ENCODE measurements at places on chromosomes 6 and 20.

- no peak for DNase-seq
Observed at GRCh38 chr6:39496915-39497314, 174.4 kb upstream of the KCNK16 start.

- no peak for DNase-seq
Observed at GRCh38 chr20:11158146-11158545, 484.3 kb upstream of the JAG1 start.

- DNase-seq, result no peak
Observed at GRCh38 chr20:58888521-58889333, 36.2 kb downstream of the GNAS start.

GRCh38 chr20:8408587-8409307, 276.7 kb downstream of the PLCB1 start:
- no peak for DNase-seq

DNA sequence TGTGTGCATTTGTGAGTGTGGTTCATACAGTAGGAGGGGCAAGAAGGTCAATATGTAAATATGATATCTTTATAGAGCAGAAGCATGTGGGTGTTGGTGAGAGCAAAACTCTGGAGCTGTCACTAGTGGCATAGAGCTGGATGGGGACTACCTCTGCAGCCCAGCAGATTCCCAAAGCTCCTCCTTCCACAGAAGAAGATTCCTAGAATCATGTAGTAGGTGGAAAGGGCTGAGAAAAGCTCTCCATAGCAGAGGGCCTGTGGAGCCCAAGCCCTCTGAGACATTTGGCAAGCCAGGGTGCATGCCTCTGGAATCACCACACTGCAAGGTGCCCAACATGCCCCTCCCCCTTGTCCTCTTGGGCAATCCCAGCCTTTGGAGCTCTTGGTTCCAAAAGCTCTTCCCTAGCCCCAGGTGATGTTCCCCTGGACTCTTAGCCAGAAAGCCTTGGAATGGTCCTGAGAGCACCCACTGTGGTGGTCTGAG, 233.2 kb downstream of the LRFN2 start:
- no peak for DNase-seq

DNA sequence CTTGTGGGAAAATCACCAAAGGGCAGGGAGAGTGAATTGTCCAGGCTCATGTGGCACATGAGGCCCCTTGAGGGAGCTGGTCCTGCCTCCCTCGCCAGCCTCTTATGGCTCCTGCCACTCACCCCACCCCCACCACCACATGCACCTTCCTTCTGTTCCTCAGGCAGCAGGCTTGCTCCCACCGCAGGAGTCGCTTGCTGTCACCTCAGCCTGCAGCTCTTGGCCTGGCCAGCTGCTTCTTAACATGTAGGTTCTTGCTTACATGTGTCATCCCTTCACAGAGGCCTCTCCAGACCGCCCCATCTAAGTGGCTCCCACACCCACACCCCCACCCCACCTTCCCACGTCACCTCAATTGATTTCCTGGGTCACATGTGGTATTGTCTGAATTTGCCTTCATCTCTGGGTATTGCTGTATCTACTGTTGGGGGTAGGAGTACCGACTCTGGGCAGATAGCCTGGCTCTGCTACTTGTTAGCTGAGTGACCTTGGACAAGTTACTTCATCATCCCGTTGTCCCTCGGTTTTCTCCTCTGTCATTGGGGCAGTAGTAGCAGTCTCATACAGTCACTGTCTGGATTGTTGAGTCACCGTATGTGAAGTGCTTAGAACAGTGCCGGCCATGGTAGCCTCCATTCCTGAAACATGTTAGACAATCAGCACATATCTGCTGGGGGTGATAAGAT, 41.7 kb downstream of the SLC9A8 start:
- DNase-seq, result no peak

- DNase-seq, result no peak
Observed at GRCh38 chr6:26249707-26249956, 115.4 kb upstream of the BTN3A2 start.

- DNase-seq, result no peak
Observed at GRCh38 chr6:105204331-105204730, 24.5 kb upstream of the POPDC3 start.

DNA sequence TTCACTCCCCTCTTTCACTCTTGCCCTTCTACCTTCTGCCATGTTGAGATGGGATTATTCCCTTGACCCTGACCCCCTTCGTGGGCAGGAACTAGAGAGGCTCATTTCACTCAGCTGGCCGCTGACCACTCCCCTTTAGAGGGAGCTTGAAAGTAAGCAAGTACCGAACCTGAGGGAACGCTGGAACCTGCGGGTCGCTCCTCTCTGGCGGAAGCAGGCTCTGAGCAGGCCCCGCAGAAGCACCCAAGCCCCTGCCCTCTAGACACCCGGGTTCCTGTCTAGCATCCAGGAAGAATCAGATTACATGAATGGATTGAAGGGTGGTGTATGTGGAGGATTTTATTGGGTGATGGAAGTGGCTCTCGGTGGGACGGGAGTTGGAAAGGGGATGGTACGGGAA, 11.9 kb upstream of the MYCT1 start:
- DNase-seq, result no peak

DNA sequence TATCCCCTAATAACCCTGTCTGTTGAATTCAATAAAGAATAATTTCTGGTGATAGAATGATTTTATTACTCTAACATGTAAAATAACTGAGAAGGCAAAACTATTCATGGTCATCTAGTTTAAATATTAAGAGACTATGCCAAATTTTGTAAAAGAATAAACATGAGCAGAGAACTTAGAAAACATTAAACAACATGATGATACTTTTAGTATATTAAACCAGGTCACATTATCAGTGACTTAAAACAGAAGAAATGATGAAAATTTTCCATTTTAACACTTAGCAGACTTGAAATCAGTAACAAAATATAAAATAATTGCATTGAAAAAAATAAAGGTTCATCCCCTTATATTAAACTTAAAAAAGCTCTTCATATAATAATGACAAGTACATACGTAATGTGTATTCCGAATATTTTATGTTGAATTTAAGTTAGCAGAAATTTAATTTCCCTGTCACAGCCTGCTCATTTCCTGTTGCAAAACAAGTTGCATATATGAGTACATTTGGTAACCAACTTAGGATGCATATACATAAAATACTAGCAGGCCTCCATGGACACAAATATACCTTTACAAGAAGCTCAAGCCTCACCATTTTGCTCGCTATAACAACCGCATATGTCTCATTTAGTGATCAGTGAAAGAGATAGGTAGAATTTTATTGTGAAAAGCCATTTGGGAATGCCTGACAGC, 40.6 kb downstream of the DTNBP1 start:
- no peak for DNase-seq

GRCh38 chr6:84635081-84635761, 129.2 kb downstream of the TBX18 start:
- DNase-seq, result no peak

GRCh38 chr6:16338577-16339264, 100.3 kb downstream of the GMPR start:
- no peak for DNase-seq

GRCh38 chr6:31068669-31069340, 43.6 kb downstream of the C6orf15 start:
- no peak for DNase-seq

DNA sequence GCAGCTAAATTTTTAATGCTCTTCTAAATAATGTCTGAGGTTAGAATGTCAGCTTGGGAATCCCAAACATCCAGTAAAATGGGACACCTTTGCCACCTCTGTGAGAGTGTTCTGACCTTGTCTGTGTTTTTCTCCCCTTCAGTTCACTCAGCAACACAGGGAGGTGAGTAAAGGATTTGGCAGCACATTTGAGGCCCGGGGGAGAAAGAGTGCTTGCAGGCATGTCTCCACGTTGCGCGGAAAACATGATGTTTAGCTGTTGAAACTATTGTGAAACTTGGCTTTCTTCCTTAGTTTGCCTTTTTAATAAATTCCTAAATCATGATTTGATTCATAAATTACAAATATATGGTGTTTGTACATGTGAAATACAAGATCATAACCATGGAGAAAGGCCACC, 707.8 kb upstream of the FLRT3 start:
- DNase-seq, result no peak

GRCh38 chr6:103783329-103783728, 1076.4 kb downstream of the HACE1 start:
- DNase-seq, result peak; percentile 15
